ENCODE measurements at places on chromosomes 5 and 9. TPM values are rescaled to one million over a fixed set of nuclear protein-coding genes. Genes with fewer than 3 reads are reported as not detected.

DNA sequence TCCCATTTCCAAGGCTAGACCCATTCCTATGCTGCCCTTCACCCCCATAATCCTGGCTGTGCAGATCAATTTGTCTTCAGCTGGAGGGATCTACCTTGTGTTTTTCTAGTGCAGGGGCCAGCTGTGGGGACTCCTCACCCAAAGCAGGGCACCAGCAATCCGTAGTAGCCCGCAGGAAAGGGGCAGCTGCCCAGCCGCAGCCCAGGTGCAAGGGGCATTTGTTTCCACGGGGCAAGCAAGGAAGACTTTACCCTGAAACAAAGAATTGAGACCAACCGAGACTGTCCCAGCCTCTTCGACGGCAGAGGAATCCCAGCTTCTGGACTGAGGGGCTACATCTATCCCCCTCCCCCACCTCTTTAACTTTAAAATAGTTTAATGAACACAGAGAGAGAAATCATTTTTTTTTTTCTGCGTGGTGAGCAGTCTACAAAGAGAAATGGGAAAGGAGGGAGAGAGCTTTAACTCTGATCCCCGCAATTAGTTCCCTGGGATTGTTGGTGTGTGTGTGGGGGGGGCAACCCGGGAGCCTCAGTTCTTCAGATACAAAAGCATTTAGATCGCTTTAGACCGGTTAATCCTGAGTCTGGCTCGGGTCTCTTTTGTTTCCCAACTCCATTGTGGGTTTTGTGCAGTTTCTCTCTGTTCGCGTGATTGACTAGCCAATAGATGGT is 10.6 kb upstream of the LHX2 start:
- H3K27ac ChIP-seq: no peak overlapping the region
- no peaks in the 10 kb centered on the region for H3K36me3 ChIP-seq
- no peak for DNase-seq
- H3K27me3 ChIP-seq: peaks cover 3% of the 10 kb centered on the region

- no peaks in the 10 kb centered on the region for H3K36me3 ChIP-seq
- no peaks in the 10 kb centered on the region for H3K27me3 ChIP-seq
- no peak for DNase-seq
- H3K4me1 ChIP-seq: peaks cover 39% of the 10 kb centered on the region
- H3K4me3 ChIP-seq: no peak overlapping the region
These were observed 37.1 kb upstream of the GLRX start for GRCh38 chr5:95859661-95860060.

- H3K27me3 ChIP-seq: no peaks in the 10 kb centered on the region
- no peak for DNase-seq
- H3K36me3 ChIP-seq: no peaks in the 10 kb centered on the region
- H3K4me3 ChIP-seq: no peak overlapping the region
- no peak overlapping the region for H3K27ac ChIP-seq
These were observed 49.5 kb downstream of the KLF4 start for GRCh38 chr9:107439991-107440456.

DNA sequence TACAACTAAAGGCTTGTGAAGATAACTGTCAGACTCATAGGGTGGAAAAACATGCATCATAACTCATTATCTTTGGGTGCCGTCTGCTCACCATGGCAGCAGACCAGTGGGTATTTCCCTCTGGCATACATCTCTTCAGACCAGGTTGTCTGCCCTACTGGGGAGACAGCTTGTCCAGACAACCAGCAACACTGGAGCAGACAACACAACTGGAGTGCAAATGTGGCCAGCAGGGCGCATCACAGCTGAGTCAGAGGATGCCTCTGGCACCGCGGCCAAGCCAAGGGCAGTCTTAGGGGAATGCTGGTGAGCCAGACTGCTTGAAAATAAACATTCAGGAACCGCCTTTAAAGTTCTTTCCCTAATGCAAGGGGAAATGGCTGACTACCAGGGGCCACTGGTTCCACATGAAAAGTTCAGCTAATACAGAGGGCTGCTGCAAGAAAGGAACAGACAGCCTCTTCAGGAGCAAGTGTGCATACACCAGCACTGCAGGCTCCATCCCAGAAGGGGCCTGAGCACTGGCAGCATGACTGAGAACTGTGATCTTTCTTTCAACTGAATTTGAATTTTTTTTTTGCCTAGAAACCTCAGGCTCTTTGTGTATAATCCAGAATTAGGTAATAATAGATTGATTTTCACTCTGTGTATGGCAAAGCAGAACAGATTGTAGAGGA is 77.3 kb downstream of the MAMDC2 start:
- DNase-seq: peak; percentile 62
- no peaks in the 10 kb centered on the region for H3K27me3 ChIP-seq
- no peaks in the 10 kb centered on the region for H3K36me3 ChIP-seq

ST8SIA4 gene
- total RNA-seq: 0.93 TPM

ARID3C gene
- total RNA-seq: 0.37 TPM

F12 gene
- 5.3 TPM for total RNA-seq

Measured in testis (tissue), 5 donors.